M059J (cell line): ENCODE measurements at places on chromosomes 5 and 9.

- DNase-seq, result no peak
These were observed 108.5 kb downstream of the MVB12B start for GRCh38 chr9:126435105-126435504.

DNA sequence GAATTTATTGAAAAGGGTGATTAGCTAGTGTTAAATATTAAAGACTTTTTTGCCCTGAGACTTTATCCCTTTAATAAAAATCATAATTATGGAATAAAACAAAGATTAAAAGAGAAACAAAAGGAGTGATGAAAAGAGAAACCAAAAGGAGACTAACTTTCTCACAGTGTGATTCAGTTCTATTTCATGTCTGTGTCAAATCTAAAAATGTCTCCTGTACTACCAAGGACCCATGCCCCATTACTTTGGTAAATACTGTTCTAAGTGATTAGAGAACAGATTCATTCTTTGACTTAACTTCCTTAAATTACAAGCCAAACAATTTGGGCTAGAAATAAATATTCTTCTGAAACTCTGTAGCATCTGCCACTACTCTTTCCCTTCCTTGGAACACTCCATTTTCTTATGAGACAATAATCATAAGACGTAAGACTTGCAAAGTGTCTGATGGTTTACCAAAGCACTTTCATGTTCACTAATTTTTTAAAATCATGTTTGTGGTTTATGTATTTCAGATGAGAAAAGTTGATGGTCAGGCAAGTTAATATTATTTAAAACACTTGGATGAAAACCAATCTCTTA lies 319.0 kb downstream of the EBF1 start:
- no peak for DNase-seq

GRCh38 chr9:111648066-111648465 lies 13.3 kb upstream of the GNG10 start:
- DNase-seq, result peak; percentile 32

DNA sequence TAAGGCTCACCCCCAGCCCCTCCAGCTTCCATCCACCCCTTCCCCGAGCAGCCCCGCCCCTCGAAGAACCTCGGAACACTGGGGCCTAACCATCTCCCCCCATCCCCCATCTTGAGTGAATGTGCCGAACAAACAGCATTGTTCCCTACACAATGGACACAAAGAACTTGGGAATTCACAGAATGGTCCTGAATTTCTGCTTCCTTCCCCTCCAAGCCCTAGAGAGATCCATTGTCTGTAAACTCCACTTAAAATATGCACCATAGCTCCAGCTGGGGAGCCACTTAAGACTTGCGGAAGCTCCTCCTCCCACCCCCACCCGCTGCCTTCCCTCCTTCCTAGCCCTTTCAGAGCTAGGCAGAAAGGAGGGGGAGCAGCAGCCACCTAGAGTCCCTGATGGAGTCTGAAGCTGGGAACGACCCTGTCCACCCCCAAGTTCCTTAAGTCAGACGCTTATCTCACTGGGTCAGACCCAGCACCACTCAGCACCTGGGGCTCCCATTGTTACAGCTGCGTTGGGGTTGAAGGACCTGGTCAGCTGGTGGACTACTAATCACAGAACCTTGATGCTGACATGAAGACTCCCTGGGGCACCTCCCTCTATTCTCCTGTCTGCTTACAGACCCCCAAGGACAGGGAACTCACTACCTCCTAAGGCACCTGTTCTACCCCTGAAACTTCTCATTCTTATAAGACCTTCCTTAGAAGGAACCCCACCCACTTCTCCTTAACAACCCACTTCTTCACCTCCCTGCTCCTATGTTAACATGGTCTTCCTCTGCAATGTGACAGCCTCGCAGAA lies 61.4 kb downstream of the PCDH1 start:
- DNase-seq, result no peak
